LHCN-M2 (cell line): ENCODE measurements at places on chromosomes 16 and 17. TPM values are rescaled to one million over a fixed set of nuclear protein-coding genes. Genes with fewer than 3 reads are reported as not detected.
A peak's percentile ranks its signal among the peaks of the same experiment; 100 is the strongest.

DNA sequence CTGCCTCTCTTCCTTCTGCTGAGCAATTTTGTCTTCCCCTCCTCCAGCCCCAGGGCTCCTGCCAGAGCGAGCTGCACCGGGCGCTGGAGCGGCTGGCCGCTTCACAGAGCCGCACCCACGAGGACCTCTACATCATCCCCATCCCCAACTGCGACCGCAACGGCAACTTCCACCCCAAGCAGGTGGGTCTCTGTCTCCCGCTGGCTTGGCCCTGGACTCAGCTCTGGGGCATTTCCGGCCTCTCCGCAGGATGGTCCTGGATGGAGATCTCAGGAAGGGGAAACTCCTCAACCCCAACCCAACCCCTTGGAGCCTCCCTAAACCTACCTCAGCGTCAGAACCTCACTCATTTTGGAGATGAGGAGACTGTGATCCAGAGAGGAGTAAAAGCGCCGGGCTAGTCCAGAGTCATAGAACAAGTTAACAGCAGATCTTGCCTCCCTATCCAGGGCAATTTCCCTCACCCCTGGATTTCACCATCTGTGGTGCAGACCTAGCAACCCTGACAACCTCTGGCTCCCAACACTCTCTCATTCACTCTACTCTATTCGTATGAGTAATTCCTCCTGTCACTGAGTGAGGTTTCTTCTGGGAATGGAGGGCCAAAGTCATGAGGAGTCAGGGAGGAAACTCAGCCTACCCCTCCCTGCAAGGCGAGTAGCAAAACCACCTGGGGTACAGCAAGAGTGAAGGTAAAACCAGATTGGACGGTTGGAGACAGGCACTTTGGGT lies 10.8 kb downstream of the IGFBP4 start:
- no peak for DNase-seq

DNA sequence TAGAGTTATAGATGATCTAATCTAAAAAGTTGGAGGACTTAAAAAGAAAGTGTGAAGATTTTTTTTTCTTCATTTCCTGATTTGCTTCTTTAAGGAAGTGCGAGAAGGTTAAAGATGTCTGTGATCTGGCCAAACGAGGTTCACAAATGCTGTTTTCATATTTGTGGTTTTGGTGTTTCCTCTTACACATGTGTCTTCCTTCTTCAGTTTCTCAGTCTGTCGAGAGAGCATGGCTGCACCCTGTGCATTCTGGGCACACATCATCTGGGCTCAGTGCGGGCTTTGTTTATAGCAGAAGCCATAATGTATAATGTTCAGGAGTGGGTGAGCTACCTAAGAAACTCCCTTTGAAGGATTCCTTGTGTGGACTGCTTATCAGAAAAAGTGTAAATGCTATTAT lies 260.4 kb upstream of the TBX2 start:
- peak; percentile 84 for DNase-seq

DNA sequence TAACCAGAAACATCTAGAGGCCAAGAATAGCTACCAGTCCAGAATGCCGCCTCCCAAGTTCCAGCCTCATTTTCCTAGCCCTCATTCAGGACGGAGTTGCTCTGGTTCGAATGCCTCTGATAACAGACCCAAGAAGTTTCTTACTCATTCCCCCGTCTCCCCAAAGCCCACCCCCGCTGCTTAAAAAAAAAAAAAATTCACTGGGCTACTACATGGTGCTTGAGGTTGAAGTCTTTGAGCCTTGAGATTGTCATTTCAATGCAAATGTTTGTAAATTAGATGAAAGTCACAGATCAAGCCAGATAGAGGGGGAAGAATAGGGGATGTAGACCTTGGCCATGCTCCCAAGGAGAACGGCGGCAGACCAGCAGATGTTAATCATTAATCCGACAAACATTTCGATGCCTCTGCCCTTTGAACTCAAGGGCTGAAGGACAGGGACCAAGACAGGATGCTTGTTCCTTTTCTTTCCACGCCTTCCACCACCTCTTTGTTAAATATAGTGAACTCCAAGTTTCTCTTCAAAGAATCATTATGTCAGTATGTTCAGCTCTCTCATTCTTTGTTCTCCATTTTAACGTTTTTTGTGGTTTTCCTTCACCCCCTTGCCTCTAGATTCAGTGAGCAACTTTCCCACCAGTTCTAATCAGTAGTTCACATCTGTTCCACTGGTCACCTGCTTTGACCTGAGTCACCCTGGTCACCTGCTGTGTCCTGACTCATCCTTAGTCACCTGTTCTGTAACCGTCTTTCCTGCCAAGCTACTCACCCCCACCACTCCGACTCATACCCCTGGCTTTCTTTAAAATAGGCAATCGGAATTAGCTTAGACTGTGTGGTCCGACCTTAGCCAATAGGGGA lies 190.3 kb downstream of the CPPED1 start:
- DNase-seq = peak; percentile 80

- DNase-seq = no peak
Observed at GRCh38 chr17:33292981-33293867, at the start of gene ASIC2. Gene ASIC2, minus strand, starts transcription at chr17:33293295.

- DNase-seq = peak; percentile 41
Observed at GRCh38 chr17:17236295-17237025, 508 bp downstream of the FLCN start.

GRCh38 chr17:41553176-41553575 lies 18.7 kb downstream of the KRT9 start:
- peak; percentile 16 for DNase-seq

DNA sequence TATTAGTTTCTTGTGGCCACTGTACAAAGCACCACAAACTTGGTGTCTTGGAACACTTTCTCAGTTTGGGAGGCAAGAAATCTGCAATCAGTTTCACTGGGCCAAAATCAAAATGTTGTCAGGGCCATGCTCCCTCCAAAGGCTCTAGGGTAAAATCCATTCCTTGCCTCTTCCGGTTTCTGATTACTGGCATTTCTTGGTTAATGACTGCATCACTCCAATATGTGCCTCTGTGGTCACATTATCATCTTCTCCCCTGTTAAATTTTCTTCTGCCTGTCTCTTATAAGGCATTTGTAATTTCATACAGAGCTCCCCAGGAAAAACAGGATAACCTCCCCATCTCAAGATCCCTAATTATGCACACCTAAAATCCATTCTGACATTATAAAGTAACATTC lies 34.8 kb downstream of the ZNF287 start:
- DNase-seq = no peak

DNA sequence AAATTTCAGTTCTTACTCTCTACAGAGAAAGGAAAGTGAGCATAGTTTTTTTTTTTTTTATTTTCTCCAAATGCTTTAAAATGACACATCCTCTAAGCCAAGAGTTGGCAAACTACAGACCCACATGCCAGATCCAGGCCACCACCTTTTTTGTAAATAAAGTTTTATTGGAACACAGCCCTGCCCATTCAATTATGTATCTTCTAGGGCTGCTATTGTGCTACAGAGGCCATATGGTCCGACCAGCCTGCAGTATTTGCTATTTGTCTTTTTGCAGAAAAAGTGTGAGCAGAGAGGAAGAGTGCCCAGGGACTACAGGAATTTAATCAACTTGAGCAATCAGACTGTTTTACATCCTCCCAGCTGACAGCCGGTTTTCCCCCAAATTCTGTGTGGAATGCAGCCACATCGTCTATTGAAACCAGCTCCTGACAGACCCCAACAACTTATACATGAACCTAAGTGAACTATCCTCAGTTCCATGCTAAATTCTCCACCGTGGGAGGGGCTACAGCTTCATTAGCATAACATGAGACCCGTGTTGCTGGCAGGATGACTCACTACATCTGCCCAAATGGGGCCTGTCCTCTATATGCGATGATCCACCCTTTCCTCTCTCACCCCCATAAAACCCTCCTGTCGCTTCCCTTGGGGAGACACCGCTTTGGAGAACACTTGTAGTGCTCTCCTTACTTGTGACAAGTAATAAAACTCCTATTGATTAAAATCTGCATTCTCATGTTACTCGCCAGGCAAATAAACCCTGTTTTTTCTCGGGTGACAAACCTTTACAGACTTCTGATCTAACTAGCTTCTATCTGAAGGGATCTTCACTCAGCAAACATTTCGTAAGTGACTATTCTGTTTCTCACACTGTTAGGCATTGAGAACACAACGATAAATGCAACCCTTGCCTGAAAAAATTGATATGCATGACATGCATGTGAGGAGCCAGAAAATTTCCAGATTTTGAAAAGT lies 149.4 kb upstream of the HS3ST3A1 start:
- DNase-seq = no peak

DNA sequence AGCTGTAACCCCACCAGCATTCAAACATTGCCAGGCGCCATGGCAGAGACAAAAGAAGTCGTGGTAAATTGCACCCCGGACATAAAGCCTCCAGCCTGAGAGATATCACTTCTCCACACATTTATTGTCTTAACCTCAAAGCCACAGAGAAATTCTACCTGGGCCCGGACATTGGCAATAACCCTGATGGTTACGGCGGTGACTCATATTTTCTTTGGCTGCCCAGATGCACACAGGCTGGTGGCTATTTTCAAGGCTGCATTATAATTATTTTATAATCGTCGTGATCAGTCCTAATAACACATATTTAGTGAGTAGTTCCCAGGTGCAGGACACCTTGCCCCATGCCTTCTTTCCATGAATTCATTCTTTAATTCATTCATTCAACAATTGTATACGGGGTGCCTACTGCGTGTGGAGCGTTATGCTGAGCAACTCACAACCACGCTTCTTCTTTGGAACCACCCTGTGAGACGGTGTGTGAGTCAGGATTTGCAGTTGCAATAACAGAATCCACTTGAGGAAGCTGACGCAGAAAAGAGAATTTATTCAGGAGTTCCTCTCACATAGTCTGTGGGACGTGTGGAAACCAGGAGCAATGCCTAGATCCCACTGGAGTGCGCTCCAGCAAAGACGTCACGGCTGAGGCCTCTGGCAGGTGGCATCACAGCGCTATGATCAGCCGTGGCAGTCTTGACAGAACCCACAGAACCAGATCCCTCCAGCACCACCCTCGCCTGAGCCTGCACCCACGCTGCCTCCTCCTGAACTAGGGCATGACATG lies 245.7 kb downstream of the FOXL1 start:
- peak; percentile 88 for DNase-seq

- no peak for DNase-seq
Observed at GRCh38 chr17:82667668-82668000, 19.4 kb upstream of the WDR45B start.

DNA sequence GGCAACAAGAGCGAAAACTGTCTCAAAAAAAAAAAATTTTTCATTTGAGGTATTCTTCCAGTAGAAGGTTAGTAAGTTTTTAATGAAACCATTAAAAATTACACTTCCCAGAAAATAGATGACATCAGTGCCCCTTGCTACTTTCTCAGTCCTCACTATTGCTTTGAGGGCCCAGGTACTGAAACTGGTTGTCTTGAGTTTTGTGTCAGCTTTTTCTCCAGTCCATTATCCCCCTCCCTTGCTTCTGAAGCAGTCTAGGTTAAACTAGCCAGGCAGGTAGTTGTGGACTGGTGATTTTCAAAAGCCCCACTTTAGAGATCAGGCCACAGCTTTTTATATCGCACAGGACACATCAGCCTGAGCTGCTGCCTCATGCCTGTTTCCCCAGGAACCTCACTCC lies 10.9 kb downstream of the SMCR8 start:
- DNase-seq = no peak

DNA sequence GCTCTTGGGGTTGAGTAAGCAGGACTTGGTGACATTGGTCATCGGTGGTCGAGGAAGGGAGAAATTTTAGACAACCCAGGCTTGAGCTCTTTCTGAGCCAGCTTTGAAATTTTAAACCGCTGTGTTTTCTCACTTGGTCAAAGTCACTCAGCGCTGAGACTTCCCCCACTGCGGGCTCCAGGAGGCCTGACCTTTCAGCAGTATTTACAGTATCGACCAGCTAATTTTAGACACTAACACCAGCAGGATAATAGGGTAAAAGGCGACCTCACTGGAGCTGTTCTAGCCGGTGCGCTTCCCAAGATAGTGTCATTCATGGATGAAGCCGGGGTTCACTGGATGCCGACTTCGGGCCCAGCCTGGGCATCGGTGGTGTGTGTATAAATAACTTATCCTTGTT lies 29.7 kb upstream of the WSCD1 start:
- no peak for DNase-seq

HS3ST6 gene
- total RNA-seq = not detected in 2 replicates

CRISPLD2 gene
- total RNA-seq = 2.6 and 3.0 TPM in 2 replicates

VPS9D1 gene
- total RNA-seq = 9.8 and 10.0 TPM in 2 replicates

SOST gene
- total RNA-seq = not detected in 2 replicates

CCDC92B gene
- not detected in 2 replicates for total RNA-seq
